ENCODE measurements at places on chromosomes 16 and 17. TPM values are rescaled to one million over a fixed set of nuclear protein-coding genes. Genes with fewer than 3 reads are reported as not detected.

Gene TLCD3B
- not detected for polyA plus RNA-seq

Gene TERB1
- not detected for polyA plus RNA-seq

Gene SGF29
- polyA plus RNA-seq: 49.2 TPM

Gene NPIPA3
- polyA plus RNA-seq: 0.80 TPM

Gene ZG16
- not detected for polyA plus RNA-seq

Gene DNAAF1
- not detected for polyA plus RNA-seq

Gene TMED6
- not detected for polyA plus RNA-seq

Gene SCGB1C2
- not detected for polyA plus RNA-seq

Gene SNX20
- polyA plus RNA-seq: 44.6 TPM

Gene COG7
- polyA plus RNA-seq: 7.1 TPM

Gene ZPBP2
- polyA plus RNA-seq: 0.84 TPM

Gene DNAH17
- polyA plus RNA-seq: 1.1 TPM

Gene RNU2-1
- not detected for polyA plus RNA-seq

Gene RAB37
- polyA plus RNA-seq: 76.5 TPM

Gene ALOX15B
- polyA plus RNA-seq: not detected

Gene HYDIN
- polyA plus RNA-seq: not detected

Gene FBXW10
- not detected for polyA plus RNA-seq

Gene HOXB2
- polyA plus RNA-seq: 0.94 TPM

Gene CFAP20
- polyA plus RNA-seq: 29.2 TPM

Gene ZFP90
- 23.1 TPM for polyA plus RNA-seq

Gene SLC52A1
- not detected for polyA plus RNA-seq

Gene CD300A
- polyA plus RNA-seq: 28.0 TPM

Gene PRKCB
- 181 TPM for polyA plus RNA-seq

Gene GALR2
- 0.21 TPM for polyA plus RNA-seq

Gene CCL4
- polyA plus RNA-seq: 8.4 TPM

Gene ZNF597
- 1.0 TPM for polyA plus RNA-seq

Gene NXPH3
- not detected for polyA plus RNA-seq

Gene PTGES3L
- 1.4 TPM for polyA plus RNA-seq

Gene POLR2C
- polyA plus RNA-seq: 28.3 TPM

Gene CD300H
- polyA plus RNA-seq: 0.61 TPM

Gene KRT39
- not detected for polyA plus RNA-seq

Gene GLOD4
- polyA plus RNA-seq: 100.0 TPM

Gene SLC43A2
- 27.3 TPM for polyA plus RNA-seq

Gene TMIGD1
- not detected for polyA plus RNA-seq

Gene KRT33A
- not detected for polyA plus RNA-seq

Gene C17orf78
- polyA plus RNA-seq: not detected

Gene LRRC37B
- polyA plus RNA-seq: 3.9 TPM

Gene CCDC144A
- polyA plus RNA-seq: not detected

Gene ARL4D
- 3.4 TPM for polyA plus RNA-seq

Gene ITGAL
- polyA plus RNA-seq: 51.9 TPM

Gene TBX2
- not detected for polyA plus RNA-seq

Gene AOC2
- polyA plus RNA-seq: not detected

Gene RAB11FIP4
- polyA plus RNA-seq: 21.0 TPM

Gene ANKRD40CL
- not detected for polyA plus RNA-seq

Gene CA10
- polyA plus RNA-seq: not detected

Gene IRX6
- not detected for polyA plus RNA-seq

Gene SCRN2
- 19.8 TPM for polyA plus RNA-seq

Gene SOX15
- not detected for polyA plus RNA-seq

Gene CLEC10A
- not detected for polyA plus RNA-seq

Gene BMERB1
- polyA plus RNA-seq: 4.2 TPM

Gene FBXL16
- polyA plus RNA-seq: 4.4 TPM

Gene PRR35
- polyA plus RNA-seq: not detected

Gene CIBAR2
- polyA plus RNA-seq: not detected

Gene TMEM98
- not detected for polyA plus RNA-seq

Gene IRX5
- not detected for polyA plus RNA-seq

Gene ERAL1
- polyA plus RNA-seq: 45.8 TPM
